ENCODE measurements at places on chromosomes 4 and X.
A peak's percentile ranks its signal among the peaks of the same experiment; 100 is the strongest.

DNA sequence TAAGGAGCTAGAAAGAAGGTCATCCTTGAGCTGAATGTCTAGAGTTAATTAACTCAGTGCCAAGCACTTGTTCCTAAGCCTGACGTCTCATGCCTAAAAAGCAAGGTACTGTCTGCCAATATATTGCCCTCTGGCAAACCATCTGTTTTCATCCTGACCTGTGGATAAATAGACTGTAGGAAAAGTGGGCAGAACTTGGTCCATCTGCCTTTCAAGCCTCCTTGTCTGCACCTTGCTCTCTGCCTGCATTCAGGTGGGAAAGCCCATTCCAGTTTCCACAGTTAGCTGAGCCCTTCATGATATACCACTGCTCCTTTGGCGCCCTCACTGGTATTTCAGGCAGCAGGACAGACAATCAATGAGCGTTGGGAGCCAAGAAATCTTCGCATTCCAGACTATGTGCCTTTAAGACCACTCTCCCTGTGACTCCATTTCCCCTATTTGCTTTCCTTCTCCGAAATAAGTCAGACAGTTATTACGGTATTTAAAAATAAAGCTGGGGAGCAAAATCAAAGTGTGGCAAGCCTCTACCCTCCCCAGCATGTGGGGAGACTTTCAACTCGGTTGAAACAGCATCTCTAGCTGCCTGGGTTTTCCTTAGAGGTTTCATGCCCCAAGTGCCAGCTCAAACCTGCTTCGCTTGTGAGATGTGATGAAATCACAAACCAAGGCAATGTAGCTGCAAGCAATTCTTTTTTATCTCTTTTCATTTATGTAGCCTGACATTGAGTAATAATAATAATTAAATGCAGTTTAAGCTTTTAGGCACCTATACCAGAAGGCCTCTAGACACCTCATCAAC is 2.5 kb upstream of the CCDC149 start:
- peak; percentile 25 for DNase-seq

- DNase-seq, result no peak
Observed at GRCh38 chrX:97401154-97401553, 517.4 kb downstream of the RPA4 start.

GRCh38 chrX:9312922-9313867 is 151.7 kb upstream of the TBL1X start:
- DNase-seq, result no peak

- DNase-seq, result no peak
Observed at GRCh38 chrX:155767051-155767875, 113.9 kb upstream of the VAMP7 start.

GRCh38 chr4:154329939-154330338 is 161.7 kb downstream of the DCHS2 start:
- DNase-seq, result no peak

GRCh38 chr4:148359769-148360168 is 82.4 kb downstream of the NR3C2 start:
- DNase-seq, result no peak

DNA sequence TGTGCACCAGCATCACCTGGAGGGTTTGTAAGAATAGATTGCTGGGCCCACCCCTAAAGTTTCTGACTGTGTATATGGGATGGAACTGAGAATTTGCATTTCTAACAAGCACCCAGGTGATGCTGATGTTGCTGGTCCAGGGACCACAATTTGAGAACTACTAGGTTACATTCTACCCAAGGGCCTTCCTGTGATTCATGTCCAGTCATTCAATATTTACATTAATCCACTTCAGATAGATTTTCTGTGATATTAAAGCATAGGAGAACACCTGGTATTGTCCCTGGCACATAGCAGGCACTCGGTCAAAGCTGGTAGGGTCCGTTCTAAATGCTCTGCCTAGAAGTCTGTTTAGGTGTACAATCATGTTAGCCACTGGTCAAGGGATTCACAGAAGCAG is 19.5 kb upstream of the XPNPEP2 start:
- DNase-seq, result no peak

- DNase-seq, result no peak
Observed at GRCh38 chrX:132791714-132792113, 166.7 kb downstream of the HS6ST2 start.

DNA sequence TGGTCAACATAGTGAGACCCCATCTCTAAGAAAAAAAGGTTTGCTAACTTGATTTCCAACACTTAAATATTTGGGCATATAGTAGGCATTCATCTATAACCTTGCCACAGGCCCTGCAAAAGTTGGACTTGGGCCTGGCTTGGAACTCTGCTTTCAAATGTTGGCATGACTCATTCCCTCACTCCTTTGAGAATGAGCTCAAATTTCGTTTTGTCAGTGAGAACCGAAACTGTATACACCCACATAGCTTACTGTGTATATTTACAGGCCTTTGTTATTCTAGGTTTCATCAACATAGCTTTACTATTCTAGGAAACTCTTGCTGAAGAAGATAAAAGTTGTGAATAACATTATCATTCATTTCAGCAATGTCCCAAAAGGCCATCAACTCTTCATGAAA is 88.7 kb upstream of the ELOVL6 start:
- DNase-seq, result no peak

GRCh38 chr4:56388306-56388705 is 1.0 kb upstream of the AASDH start:
- no peak for DNase-seq

DNA sequence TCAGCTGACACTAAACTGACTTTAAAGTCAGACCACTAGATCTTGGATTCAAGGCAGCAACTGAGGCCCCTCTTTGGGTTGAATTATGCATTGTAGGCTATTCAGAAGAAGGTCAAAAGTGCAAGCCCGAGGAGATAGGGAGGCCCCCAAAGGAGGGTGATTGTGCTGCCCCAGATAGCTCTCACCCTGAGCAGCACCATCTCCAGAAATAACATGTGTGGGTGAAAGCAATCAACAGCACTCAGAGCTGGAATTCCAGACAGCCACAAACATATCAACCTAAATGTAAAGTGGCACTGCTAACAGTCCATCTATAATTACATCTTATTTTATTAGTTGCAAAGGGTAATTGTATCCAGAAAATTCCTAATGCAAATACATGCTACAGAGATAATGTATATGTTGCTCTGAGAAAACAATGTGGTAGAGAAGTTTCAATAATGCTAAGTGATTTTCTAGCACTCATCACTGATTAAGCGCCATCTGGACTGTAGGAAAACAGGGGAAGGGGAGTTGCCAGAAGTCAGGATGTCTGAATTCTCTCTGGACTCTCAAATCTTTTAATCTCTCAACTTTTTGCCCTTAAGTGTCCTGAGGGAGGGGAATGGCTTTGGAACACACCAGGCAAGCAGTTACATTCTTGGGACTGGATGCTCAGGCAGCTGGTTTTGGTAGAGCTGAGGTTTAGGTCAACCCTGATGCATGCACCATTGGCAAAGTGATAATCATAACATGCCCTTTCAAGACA is 61.8 kb upstream of the SFRP2 start:
- no peak for DNase-seq

DNA sequence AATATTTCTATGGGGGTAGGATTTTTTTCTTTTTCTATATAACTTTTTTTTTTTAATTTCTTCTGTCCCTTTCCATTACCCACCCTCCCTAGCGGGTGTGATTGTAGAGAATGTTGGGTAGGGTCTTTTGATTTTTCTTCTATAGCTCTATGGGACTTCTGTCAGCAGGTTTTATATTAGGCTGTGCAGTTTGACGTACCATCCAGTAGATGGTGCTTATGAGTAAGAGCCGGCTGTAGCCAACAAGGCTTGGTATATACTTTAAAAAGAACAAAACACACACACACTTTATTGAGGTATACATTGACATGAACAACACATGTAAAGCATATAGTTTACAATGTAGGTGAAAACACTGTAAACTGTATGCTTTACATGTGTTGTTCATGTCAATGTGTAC is 247.9 kb upstream of the POF1B start:
- peak; percentile 5 for DNase-seq

DNA sequence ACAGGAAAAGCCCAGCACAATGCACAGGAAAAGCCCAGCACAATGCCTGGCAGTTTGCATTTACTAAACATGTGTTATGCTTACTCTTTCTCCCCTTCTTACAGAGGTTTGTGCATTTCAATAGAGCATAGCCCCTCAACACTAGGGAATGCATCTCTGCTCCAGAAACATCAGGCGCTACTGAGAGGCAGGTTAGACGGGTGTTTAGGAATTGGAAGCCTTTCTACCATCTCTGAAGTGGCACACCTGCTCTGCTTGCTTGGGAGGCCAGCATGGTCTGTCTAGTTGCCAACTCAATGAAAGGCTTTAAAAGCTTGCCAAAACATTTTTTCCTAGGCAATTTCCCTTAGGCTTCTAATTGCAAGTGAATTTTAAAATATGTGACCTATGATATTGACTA is 55.7 kb downstream of the GRID2 start:
- DNase-seq, result peak; percentile 2

GRCh38 chr4:168162604-168163003 is 70.3 kb downstream of the ANXA10 start:
- DNase-seq, result no peak

GRCh38 chr4:124937993-124938392 is 225.5 kb upstream of the ANKRD50 start:
- no peak for DNase-seq

- no peak for DNase-seq
Observed at GRCh38 chrX:103565197-103565596, 20.1 kb upstream of the TCEAL4 start.

DNA sequence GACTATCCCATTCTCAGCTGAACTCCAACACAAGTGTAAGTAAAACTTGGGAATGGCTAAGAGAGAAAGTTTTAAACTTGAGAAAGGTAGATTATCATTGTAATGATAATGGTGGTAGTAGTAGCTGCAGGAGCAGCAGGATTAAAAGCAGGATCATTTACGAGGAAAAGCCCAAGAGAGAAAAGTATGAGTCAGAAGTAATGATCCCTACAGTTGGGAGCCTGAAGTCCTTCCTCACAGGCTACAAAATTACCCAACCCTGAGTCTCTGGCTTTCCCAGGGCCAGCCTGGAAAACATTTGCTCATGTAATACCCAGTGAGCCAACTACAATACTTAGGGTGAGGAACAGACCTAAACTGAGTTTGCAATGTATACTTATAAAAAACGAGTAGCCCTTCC is 4.4 kb upstream of the PRDM8 start:
- DNase-seq, result no peak

DNA sequence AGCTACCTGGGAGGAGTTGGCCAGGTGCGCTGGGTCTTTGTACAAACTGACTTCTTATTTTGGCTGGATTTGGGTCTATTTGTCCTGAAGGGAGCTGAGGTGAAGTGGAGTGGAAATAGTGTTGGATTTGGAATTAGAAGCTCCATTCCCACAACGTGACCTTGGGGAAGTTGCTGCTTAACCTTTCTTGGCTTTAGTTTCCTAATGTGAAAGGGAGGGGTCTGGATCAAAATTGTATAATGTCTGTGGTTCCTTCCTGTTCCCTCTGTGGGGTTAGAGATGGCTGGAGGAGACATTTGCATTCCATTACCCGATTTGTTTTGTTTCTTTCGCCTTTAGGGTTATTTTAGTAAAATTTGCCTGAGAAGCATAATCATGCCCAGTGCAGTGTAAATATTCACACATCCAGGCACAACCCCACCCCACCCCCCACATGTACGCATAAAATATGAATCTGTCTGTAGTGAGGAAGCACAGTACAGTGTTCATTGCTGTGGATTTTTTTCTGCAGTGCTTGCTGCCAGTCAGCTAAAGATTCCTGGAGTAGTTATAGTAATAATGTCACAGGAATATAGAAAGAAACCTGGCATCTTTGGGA is 21.5 kb downstream of the JADE1 start:
- DNase-seq, result no peak

- no peak for DNase-seq
Observed at GRCh38 chr4:7348946-7349900, 85.5 kb downstream of the PSAPL1 start.

- peak; percentile 3 for DNase-seq
Observed at GRCh38 chrX:155259752-155260151, 4.5 kb downstream of the RAB39B start.
